Stimulated activated CD8-positive, alpha-beta memory T cell treated with anti-CD3 and anti-CD28 coated beads, Interleukin-4, amount 100 ng/mL, for 4 hours (primary cell): ENCODE measurements at places on chromosomes 7 and 10.

DNA sequence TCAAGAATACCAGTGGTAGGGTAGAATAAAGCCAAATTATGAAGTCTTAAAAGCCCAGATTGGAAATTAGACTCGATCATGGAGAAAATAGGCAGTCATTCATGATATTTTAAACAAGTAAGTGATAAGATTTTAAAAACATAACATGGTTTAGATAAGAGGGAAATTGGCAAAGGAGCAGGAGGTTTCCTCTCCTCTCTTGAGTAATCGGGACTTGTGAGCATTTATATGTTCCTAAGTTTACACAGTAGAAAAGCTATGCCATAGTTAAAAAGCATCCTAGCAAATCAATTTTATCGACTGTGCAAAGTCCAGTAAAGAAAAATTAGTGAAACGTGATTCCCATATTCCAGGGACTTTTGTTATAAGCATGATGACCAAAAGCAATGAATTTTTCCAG lies 313.2 kb downstream of the AHR start:
- no peak for DNase-seq

DNA sequence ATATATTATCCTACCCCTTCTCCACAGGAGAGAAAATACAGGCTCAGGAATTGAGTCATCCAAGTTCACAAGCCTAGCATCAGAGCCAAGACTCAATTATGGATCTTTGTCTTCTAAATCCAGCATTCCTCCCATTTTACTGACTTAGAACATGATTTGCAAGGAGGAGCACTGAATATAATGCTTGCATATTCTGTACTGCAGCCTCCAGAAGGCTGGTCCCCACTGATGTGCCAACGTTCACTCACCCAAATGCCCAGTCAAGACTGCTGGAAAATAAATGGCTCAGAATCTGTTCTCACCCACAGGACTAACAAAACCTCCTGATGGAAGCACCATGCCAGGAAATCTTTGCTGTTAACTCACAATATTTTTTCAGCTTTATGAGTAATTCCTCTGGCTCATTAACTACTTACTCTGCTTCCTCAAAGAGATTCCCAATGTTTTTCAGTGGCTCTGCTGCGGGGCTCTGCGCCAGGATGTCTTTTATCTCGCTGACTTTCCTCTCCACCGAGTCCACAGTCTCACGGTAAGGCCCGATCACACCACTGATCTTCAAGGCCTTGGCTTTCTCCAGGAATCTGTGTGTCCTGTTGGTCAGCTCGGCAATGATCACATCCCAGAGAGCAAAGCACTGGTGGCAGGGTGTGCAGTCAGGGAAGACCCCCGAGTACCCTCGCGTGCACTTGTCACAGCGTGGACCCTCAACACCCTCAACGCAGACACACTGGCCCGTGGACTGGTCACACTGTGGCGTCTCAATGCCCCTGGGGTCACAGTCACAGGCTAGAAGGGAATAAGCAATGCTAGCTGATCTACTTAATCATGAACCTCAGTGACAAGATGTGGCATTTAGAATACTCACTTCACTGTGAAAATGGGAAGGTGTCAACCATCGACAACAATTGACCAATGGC lies 48.8 kb downstream of the DLD start:
- DNase-seq: no peak

GRCh38 chr10:89342206-89342958 lies 14.6 kb downstream of the IFIT3 start:
- no peak for DNase-seq

GRCh38 chr7:66050990-66051448 lies 24.6 kb upstream of the ASL start:
- no peak for DNase-seq

DNA sequence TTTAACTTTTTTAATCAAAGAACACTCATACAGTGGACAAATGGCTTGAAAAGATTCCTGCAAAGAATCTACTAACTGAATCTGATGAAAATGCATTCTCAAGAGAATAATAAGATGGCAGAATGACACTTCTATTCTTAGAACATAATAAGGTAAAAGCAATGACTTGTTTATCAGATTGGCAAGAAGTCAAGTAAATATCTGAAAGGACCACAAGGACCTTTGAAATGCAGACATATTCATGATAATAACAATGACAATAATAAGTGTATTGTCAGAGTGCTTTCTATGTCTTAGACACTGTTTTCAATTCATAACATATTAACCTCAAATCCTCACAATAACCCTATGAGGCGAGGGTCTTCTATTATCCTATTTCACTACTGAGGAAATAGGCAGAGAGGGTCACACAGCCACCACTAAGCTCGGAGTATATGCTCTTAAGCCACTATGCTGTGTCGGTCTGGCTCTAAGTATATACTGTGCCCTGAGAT lies 10.6 kb downstream of the HACD1 start:
- no peak for DNase-seq

DNA sequence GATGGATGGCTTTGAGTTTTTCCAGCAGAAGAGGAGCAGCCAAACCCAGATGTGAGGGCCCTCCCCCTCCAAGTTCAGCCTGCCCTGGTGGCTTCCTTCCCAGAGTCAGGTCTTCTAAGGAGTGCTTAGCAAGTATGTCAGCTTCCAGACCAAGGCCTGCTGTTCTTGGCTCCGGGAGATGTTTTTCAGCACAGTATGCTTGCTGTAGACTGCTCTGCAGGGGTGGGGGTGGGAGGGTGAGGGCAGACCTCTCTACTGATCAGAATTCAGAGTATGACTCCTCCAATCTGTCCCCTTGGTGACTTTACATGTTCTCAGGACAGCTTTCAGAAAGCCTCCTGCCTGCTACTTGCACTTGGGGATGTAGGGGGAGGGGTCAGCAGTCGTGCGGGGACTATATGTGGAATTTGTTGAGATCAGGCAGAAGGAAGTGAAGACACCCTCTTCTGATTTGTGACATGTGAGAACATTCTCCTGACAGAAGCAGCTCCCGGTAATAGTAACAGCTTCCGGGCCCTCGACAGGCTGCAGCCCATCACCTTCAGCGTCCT lies 516.4 kb upstream of the ZMIZ1 start:
- DNase-seq: no peak

- no peak for DNase-seq
Observed at GRCh38 chr10:104349623-104350126, 4.0 kb upstream of the CFAP58 start.

DNA sequence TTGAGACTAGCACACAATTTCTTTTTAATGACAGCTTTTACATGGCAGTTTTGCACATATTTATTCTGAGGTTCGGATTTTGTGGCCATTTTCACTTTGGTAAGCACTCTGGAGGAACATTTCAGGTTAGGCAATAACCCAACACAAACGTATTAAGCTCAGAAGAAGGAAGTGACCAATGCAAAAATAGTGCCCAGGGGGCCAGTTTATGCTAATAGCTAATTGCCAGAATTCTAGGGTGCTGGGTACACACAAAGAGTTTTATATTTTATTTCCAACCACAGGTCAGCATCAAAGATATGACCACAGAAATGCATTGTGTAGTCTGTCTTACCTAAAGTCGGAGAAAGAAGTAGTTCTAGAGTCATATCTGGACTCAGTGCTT lies 8.4 kb upstream of the AGR2 start:
- no peak for DNase-seq

- DNase-seq: no peak
Observed at GRCh38 chr10:91700273-91700672, 67.4 kb upstream of the PPP1R3C start.

DNA sequence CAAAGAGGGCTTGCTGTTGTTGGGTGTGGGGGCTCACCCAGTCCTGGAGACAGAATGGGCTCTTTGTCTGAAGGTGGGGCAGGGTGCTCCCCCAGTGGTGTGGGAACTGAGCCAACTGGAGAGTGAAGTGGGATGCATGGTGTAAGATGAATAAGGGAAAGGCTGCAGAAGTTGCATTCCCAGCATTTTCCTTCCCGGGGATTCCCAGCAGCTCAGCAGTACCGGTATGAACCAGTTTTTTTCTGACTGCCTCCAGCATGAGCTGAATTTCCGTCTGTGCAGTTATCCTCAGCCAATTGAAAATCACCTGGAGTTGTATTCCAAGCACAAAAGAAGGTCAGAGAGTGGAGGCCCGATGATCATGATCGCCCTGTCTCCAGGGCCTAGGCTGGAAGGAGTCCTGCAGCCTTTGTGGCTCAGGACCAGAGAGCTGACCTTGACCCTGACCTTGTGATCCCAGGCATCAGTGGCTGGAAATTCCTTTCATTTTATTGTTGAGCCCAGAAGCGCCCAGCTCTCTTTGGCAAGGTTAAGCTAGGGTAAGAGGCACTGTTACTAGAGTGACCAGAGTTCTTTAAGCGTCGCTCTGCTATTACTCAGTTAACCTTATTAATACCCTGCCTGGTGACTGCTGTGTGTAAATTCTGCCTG lies 33.4 kb downstream of the OGDH start:
- DNase-seq: no peak

- DNase-seq: no peak
Observed at GRCh38 chr7:93298671-93299070, 66.5 kb downstream of the VPS50 start.

DNA sequence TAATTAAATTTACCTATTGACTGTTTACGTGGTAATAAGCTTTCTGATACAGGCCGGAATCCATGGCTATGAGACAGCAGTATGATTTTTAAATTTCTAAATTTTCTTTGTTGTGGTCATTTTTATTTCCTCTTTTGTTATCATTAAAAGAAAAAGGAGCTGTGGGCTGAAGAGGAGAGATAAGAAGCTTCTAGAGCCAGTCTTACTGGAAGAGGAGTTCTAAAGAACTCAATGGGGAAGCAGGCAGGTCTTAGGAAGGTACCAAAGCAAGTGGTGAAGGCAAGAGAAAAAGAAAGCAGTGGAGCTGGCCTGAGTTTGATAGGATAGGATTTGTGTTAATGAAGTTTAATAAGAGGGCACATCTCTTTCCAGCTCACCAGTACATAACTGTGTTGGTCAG lies 1187.8 kb downstream of the CNTNAP2 start:
- no peak for DNase-seq

DNA sequence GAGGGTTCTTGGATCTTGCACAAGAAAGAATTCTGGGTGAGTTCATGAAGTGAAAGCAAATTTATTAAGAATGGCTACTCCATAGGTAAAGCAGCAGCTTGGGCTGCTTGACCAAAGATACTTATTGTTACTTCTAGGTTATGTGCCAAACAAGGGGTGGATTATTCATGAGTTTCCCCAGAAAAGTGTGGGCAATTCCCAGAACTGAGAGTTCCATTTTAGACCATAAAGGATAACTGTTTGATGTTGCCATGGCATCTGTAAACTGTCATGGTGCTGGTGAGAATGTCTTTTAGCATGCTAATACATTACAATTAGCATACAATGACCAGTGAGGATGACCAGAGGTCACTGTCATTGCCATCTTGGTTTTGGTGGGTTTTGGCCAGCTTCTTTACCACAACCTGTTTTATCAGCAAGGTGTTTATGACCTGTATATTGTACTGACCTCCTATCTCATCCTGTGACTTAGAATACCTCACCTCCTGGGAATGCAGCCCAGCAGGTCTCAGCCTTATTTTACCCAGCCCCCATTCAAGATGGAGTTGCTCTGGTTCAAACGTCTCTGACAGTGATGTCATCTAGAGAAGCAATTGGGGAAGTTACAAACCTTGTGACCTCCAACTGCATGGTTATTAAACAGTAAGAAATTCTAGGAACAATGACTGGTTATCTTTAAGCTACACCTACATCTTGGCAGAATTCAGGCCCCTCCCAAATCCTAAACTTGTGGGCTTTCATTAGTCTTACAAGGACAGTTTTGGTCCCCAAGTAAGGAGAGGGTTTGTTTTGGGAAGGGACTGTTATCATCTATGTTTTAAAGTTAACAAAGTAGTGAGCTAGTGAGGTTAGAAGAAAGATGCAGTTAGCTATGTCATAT lies 48.0 kb upstream of the INHBA start:
- DNase-seq: no peak

- no peak for DNase-seq
Observed at GRCh38 chr7:100419660-100420226, 8.8 kb downstream of the ZCWPW1 start.

DNA sequence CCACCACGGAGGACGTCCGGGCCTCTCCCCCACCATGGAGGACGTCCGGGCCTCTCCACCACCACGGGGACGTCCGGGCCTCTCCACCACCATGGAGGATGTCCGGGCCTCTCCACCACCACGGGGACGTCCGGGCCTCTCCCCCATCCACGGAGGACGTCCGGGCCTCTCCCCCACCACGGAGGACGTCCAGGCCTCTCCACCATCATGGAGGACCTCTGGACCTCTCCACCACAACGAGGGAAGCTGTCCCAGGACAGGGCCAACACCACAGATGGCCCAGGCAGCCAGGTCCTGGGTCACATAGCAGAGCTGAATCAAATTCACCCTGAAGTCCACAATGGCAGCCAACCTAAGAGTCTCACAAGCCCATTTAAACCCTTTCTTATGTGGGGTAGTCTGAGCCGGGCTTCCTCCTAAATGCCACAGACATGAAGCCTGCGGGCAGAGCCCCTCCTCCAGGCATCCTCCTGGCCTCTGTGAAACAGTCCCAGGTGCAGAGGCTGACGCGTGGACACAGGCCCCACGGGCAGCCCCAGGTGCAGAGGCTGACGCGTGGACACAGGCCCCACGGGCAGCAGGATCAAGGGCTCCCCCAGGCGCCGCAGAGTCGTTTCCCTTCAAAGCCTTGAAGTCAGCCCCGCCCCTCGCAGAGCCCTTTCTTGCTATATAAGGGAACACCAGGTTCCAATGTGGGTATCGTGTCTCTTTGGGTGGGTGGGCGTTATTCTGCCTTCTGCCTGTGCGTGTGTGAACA lies 47.0 kb downstream of the FOXL3 start:
- DNase-seq: no peak

GRCh38 chr7:78261302-78261701 lies 462.7 kb downstream of the PHTF2 start:
- DNase-seq: no peak

GRCh38 chr10:52249850-52250395 lies 64.2 kb upstream of the DKK1 start:
- DNase-seq: no peak

GRCh38 chr10:7583626-7584025 lies 83.1 kb downstream of the ITIH5 start:
- no peak for DNase-seq

GRCh38 chr10:58451193-58451889 lies 61.3 kb upstream of the BICC1 start:
- DNase-seq: no peak
